GM19239 (cell line): ENCODE measurements at places on chromosomes 7 and 10.

DNA sequence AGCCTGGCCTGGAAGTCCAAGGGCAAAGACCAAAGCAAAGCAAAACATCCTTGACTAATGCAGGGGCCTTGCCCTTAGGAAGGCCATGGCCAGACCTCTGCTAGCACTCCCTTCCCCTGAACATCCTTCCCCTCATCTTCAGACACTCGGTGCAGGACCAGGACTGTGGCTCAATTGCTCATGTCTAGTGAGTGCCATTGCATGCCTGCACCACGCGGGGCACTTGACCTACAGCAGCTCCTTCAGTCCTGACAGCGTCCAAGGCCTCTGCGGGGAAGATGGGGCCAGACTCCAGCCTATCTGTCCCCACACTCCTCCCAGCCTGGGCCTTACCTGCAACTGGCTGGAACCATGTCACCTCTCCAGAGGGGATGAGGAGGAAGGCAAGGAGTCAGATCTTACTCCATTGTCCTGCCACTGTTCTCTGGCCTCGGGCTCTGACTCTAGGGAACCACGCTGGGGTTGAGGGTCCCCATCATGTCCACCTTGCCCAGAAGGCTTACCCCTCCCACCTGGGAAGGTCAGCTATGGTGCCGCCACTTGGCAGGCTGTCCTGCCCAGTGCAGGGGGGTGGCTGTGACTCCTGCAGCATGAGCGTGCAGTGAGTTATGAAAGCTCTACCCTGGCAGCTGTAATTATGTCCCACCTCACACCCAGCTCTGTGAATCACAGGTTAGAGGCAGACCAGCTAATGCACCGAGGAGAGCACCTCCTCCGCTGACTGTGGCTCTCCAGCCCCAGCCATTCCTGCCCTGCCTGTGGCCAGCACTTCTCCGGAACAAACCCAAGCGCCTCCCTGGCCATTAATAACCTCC is 16.1 kb downstream of the DRGX start:
- no peak for DNase-seq

GRCh38 chr7:24903559-24903958 is 76.4 kb downstream of the OSBPL3 start:
- DNase-seq: no peak

GRCh38 chr7:28408105-28408959 is 4.0 kb upstream of the CREB5 start:
- DNase-seq: no peak

GRCh38 chr10:5563321-5563961 is 38.7 kb downstream of the CALML3 start:
- DNase-seq: no peak

GRCh38 chr10:126777714-126778113 is 107.2 kb upstream of the C10orf90 start:
- DNase-seq: no peak

DNA sequence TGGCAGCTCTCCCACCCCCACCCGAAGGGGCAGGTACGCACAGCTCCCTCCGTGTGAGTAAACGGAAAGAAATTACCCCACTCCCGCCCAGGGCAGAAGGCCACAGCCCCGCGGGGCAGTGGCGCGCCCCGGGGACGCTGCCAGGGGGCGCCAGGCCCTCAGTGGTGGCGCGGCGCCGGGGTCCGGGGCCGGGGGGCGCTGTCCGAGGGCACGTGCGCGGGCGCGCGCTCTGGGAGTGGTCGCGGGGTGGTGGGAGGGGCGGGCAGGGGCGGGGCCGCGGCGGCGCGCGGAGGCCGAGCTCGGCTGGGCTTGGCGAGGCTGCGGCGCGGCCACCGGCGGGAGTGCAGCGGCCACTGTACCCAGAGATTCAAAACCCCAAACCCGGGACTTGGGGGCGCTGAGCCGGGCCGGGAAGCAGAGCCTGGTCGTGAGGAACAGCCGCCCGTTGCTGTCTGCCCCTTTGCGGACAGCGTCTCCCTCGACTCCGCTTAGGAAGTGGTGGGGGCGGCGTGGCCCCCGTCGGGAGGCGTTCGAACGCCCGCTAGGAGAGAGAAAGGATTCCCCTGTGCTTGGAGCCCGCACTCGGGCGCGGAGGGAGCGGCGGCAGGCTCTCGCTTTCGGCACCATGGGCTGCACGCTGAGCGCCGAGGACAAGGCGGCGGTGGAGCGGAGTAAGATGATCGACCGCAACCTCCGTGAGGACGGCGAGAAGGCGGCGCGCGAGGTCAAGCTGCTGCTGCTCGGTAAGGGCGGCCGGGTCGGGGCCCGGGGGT is at the start of gene GNAI1:
TSS of gene GNAI1 (plus strand) at position 296 of the 773 bp plus-strand sequence. CDS start at position 626, 330 bp downstream.
- peak; percentile 19 for DNase-seq

GRCh38 chr7:7563813-7564212 is 2.9 kb upstream of the MIOS start:
- DNase-seq: no peak

DNA sequence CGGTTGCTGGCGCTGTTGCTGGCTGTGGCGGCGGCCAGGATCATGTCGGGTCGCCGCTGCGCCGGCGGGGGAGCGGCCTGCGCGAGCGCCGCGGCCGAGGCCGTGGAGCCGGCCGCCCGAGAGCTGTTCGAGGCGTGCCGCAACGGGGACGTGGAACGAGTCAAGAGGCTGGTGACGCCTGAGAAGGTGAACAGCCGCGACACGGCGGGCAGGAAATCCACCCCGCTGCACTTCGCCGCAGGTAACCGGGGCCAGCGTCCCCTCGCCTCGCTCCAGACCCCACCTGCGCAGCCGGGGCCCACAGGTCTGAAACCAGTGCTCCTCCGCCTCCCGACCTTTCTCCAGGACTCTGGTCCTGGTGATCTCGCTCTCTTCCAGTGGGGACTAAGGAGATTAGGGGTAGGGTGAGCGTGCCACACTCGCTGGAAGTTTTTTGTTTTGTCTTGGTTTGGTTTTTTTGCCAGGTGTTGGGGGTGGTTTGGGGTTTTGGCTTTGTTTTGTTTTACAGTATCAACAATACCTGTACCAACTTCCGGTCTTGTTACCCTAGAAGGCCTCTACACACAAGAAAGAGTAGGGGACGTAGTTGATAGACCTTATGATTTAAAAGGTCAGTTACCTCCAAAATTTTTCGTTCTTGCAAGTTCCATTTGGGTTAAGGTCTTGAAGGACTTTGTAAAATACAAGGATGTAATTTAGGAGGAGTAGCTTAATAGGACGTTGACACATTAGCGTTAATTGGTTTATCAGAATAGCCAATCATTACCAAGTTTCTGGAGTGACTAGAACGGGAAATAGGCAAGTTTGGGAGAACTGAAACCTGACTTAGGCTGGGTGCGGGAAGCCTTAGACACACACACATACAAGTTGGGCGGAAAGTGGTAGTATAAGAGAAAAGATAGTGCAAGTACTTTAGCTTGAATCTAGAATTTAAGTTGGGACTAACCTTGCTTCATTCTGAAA is 704 bp downstream of the TNKS2 start:
- peak; percentile 19 for DNase-seq

DNA sequence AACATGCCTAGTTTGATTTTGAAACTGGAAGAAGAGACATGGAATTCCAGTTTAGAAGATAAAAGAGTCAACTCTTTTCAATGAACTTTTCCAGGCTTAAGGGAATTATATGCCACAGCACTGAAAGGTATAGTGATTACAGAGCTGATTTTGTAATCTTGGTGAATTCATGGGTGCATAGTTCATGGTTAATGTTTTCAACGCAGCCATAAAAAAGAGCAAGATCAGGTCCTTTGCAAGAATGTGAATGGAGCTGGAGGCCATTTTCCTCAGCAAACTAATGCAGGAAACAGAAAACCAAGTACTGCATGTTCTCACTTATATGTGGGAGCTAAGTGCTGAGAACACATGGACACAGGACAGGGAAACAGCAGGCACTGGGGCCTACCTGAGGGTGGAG is 94.2 kb downstream of the CUBN start:
- DNase-seq: no peak

GRCh38 chr7:30848121-30848855 is 63.4 kb upstream of the AQP1 start:
- no peak for DNase-seq

GRCh38 chr7:91609525-91609924 is 271.0 kb downstream of the MTERF1 start:
- no peak for DNase-seq

- no peak for DNase-seq
These were observed 53.7 kb upstream of the MTPN start for GRCh38 chr7:136030867-136031318.

GRCh38 chr10:122019414-122019975 is 30.5 kb downstream of the TACC2 start:
- DNase-seq: no peak

DNA sequence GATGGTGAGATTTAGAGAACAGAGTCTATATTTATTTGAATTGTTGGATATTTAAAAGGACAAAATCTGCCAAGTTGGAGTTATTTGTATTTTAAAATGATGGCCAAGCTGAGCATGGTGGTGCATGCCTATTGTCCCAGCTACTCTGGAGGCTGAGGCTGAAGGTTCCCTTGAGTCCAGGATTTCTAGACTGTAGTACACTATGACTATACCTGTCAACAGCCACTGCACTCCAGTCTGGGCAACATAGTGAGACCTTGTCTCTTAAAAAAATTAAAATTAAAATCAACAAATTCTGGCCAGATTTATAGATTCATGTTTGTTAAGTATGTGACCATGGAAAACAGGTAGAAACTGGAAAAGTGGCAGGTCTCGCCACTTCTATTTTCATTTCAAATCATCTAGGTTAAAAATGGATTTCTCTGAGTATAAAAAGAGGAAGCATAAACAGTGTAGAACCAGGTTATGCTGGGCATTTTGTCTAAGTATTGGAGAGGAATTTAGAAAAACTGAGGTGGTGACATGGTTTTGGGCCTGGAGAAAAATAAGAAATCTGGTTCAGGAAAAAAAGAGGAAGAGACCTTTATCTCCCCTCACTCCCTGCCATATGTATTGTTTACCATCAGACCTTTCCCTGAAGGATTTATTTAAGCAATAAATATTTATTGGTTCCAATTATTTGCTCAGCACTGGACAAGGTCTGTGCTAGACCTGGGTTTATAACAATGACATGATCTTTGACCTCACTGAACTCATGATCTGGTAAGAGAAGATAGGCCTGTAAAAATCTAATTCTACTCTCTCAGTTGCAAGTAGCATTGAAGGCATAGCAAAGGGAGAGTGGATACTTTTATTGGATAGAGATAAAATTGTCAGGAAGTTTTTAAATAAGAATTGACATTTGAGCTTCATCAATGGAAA is 134.2 kb downstream of the TSPAN12 start:
- no peak for DNase-seq

DNA sequence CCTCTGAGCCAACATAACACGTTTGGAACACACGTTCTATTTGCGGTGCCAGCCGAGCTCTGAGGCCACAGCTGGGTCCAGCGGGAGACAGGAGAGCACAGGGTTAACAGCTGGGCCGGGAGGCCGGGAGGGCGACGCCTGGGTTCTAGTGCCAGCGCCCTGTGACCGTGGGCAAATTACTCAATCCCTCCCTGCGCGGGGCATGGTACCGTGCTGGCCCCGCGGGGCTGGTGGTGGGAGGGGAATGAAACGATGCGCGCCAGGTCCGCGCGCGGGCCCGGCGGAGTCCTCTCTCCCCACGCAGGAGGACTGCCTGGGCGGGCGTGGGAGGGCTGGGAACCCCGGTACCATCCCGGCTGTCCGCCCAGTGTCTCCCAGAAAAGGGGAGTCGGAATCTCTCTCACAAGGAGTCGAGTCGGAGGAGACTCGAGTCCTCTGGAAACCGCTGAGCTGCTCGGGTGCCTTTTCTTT is 30.4 kb downstream of the LEP start:
- no peak for DNase-seq

GRCh38 chr7:18421297-18422002 is 74.1 kb upstream of the HDAC9 start:
- DNase-seq: no peak

DNA sequence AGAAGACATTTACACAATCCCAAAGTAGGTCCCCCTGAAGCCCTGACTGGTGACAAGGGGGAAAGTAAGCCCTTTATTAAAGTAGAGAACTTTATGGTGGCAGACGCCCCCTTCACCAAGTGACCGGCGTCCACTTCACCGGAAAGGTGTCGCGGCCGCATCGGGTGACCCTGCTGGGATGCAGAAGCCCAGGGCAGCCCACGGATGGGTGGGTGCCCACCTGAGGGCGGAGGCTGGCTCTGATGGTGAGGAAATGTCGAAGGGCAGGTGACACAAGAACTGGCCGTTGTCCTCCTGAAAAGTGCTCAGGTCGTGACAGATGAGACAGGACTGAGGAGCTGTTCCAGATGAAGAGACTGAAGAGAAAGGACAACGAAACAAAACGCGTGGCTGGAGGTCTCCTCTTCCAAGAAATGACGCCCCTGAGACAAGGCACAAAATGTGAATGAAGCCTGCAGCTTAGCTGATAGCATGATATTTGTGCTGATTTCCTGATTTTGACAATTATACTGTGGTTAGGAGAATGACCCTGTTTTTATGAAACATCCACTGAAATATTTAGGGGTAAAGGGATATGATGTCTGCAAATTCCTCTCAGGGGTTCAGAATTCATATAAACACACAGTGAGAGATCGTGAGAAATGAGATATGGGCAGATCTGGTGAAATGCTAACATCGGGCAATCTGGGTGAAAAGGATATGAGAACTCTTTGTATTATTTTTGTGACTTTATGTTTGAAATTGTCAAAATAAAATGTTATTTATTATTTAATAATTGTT is 123.9 kb downstream of the PRKAG2 start:
- DNase-seq: no peak

- no peak for DNase-seq
These were observed 99.3 kb upstream of the THSD7A start for GRCh38 chr7:11931307-11931706.

DNA sequence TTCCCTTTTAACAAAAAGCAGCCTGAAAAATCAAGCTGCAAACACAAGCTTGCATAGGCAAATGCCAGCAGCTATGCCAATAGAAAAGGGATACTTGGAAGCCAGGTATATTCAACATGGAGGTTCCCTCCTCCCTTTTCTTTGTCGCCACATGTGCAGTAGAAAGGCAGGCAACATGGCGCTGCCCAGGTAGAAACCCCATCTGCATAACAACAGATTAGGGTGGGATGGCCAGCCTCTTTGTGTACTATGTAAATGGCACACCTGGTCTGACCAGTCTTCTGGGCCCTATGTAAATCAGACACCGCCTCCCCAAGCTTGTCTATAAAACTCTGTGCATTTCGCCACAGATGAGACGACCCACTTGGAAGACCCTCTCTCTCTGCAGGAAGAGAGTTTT is 58.1 kb downstream of the CCDC3 start:
- no peak for DNase-seq

DNA sequence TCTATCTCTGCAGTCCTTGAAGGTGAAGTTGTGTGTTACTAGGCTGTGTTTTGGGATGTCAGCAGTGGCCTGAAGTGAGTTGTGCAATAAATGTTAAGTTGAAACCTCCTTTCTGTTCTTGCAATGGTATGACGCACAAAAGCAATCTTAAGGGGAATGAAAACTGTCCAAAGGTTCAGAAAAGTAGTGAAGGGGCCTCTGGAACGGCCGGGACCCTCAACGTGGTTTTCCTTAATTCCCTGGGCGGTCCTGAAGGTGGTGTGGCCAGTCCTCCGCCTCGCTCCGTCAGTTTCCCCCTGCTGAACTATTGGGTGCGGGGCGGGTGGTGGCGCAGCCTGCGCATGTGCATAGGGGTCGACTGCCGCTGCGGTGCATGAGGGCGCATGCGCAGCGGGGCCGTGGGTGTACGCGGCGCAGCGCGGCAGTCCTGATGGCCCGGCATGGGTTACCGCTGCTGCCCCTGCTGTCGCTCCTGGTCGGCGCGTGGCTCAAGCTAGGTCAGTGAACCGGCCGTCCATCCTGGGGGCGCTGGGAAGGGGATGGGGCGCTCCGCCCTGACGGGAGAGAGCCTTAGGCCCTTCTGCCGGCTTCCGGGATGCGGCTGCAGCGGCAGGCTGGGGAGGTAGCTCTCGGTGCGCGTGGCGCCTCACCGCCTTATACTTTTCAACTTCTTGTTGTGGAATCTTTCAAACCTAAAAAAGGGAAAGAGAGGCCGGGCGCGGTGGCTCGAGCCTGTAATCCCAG is at the start of gene SUMF2:
TSS of gene SUMF2 (plus strand) at position 405 of the 744 bp plus-strand sequence. CDS start at position 431, 26 bp downstream.
- DNase-seq: peak; percentile 83
